Left lung (tissue), 14 donors: ENCODE measurements at places on chromosomes 16 and 17.

- no peak for DNase-seq
Observed at GRCh38 chr17:65572581-65573281, 11.3 kb upstream of the AXIN2 start.

- DNase-seq, result peak; percentile 68
Observed at GRCh38 chr17:9021158-9021991, at the start of gene NTN1. Gene NTN1 (plus strand): TSS chr17:9021510. CDS start chr17:9022374, 864 bp downstream.

DNA sequence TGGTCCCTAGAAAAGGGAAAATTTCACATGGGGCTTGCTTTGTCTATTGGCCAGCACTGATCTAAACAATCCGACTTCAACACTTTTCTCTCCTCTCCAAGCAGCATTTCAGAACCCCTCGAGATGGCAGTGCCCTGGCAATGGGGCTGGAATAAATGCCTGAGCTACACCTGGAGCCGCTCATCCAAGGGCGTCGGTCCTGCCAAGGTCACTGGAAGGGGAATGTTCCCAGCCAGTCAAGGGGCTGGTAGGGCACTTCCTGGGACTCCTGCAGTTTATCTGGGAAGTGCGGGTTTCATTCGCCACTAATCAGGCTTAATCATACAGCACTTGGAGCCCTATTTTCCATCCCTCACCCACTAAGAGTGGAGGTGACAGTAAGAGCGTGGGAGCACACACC is 17.1 kb downstream of the MEAK7 start:
- DNase-seq, result no peak

DNA sequence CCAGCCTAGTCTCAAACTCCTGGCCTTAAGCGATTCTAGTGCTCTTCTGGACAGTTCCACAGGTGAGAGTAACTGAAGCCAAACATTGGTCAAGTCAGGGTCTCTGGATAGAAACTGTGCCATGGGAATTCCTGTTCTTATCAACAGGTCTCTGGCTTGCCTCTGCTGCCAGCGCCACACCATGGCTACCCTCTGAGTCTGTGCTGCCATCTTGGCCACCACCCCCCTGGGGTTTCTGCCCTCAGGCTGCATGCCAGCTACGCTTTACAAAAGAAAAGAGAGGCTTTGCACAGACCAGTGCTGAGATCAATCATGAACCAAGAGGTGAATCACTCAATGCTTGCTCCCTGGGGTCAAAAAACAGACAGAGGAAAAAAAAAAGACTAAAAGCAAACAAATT is 24.4 kb upstream of the CREBBP start:
- DNase-seq, result no peak

GRCh38 chr16:53458635-53459034 is 24.4 kb downstream of the RBL2 start:
- DNase-seq, result no peak
